ENCODE measurements at places on chromosomes 12 and 14. TPM values are rescaled to one million over a fixed set of nuclear protein-coding genes. Genes with fewer than 3 reads are reported as not detected.

- no peaks in the 10 kb centered on the region for H3K27me3 ChIP-seq
- no peak for DNase-seq
- no peaks in the 10 kb centered on the region for H3K4me1 ChIP-seq
These were observed 14.1 kb downstream of the CMAS start for GRCh38 chr12:22059976-22060647.

DNA sequence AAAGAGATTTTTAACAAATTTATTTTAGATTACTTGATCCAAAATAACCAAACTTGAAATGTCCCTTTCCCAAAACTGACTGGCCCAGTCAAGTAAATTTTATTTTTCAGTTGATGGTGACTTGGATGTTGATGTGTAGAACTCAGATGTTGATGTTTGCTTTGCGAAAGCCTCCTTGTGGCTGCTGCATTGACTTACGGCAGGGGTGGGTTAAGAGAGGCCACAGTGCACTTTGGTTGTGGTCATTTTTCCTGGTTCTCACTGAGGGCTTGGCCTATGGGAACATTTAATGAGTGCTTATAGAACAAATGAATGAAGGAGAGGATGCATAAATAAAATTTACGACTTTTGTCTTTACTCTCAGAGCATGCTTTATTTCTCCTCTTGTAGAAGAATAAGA lies 52.6 kb downstream of the SLCO1B3 start:
- H3K4me1 ChIP-seq: no peaks in the 10 kb centered on the region
- DNase-seq: no peak
- H3K36me3 ChIP-seq: no peaks in the 10 kb centered on the region
- no peaks in the 10 kb centered on the region for H3K27me3 ChIP-seq

- H3K27ac ChIP-seq: no peak overlapping the region
- H3K4me3 ChIP-seq: no peak overlapping the region
- H3K4me1 ChIP-seq: no peaks in the 10 kb centered on the region
- no peaks in the 10 kb centered on the region for H3K27me3 ChIP-seq
These were observed 38.4 kb downstream of the EEA1 start for GRCh38 chr12:92890601-92891106.

DNA sequence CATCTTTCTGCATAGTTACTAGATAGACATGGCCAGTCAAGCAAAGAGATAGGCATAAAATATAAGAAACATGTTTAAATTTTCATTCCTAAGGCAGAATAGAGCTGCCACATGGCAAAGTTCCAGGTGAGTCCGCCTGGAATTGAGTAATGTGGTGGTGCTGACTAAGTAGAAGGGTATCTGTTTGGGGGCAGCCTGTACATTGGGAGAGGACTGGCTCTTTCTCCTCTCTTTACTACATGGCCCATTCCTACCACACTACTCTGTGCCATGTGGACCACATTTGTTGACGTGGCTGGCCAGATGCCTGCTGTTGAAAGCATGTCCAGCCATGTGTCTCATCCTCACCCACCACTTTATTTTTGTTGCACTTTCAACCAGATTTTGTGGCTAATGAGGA lies 354.0 kb downstream of the ETNK1 start:
- no peaks in the 10 kb centered on the region for H3K27me3 ChIP-seq
- no peak overlapping the region for H3K4me3 ChIP-seq
- H3K36me3 ChIP-seq: no peaks in the 10 kb centered on the region
- H3K4me1 ChIP-seq: no peaks in the 10 kb centered on the region

DNA sequence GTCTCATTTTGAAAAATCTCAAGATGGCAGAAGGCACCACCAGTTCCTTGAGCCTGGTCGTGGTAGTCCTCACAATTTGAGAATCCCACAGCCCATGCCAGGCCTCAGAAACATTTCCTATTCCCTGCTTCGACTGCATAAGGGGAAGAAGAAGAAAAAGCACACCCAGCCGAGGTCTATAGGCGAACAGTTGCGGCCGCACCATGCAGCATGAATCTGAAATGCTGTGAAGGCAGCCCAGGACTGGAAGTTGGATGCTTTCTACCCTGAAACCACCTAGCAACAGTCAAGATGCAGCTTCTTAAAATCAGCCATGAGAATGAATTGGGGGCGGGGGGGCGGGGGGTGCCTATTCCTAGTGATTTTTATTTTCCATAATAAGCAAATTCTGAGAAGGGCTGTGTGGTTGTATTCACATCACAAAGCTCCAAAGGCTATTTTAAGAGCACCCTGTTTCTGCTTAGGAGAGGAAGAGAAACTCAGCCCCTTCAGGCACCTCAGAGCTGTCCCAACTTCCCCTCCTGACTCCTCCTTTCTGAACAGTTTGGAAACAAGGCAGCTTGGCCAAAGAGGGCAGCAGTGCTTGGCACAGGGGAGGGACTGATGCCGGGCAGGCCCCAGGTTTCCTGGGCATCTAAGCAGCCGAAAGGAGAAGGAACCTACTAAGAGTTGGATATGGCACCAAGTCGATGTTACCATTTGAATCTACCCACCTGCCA lies 172.5 kb upstream of the FOXN3 start:
- H3K4me3 ChIP-seq: no peak overlapping the region
- no peaks in the 10 kb centered on the region for H3K27me3 ChIP-seq
- H3K36me3 ChIP-seq: no peaks in the 10 kb centered on the region
- DNase-seq: no peak
- no peak overlapping the region for H3K27ac ChIP-seq
- H3K4me1 ChIP-seq: no peaks in the 10 kb centered on the region

CCER1 gene
- total RNA-seq: not detected

RNASE3 gene
- total RNA-seq: 0.59 TPM

GRCh38 chr12:32145096-32145495 lies 38.4 kb downstream of the BICD1 start:
- H3K27ac ChIP-seq: no peak overlapping the region
- H3K27me3 ChIP-seq: no peaks in the 10 kb centered on the region
- H3K36me3 ChIP-seq: no peaks in the 10 kb centered on the region

- H3K4me1 ChIP-seq: no peaks in the 10 kb centered on the region
- H3K36me3 ChIP-seq: no peaks in the 10 kb centered on the region
- H3K27me3 ChIP-seq: no peaks in the 10 kb centered on the region
- no peak overlapping the region for H3K4me3 ChIP-seq
- H3K27ac ChIP-seq: no peak overlapping the region
These were observed 116.2 kb downstream of the NUAK1 start for GRCh38 chr12:106022568-106023012.

TAS2R30 gene
- 0.44 TPM for total RNA-seq

GRCh38 chr12:14111230-14111865 lies 129.9 kb upstream of the GRIN2B start:
- no peaks in the 10 kb centered on the region for H3K36me3 ChIP-seq
- DNase-seq: no peak
- no peaks in the 10 kb centered on the region for H3K27me3 ChIP-seq
- no peak overlapping the region for H3K27ac ChIP-seq

- no peak overlapping the region for H3K4me3 ChIP-seq
- H3K27me3 ChIP-seq: no peaks in the 10 kb centered on the region
- DNase-seq: no peak
- H3K27ac ChIP-seq: no peak overlapping the region
- H3K36me3 ChIP-seq: no peaks in the 10 kb centered on the region
These were observed 297.2 kb downstream of the ADGRD1 start for GRCh38 chr12:131250951-131251315.

GRCh38 chr14:64541261-64541971 lies 875 bp downstream of the HSPA2 start:
- no peak overlapping the region for H3K27ac ChIP-seq
- H3K36me3 ChIP-seq: no peaks in the 10 kb centered on the region
- H3K4me1 ChIP-seq: peaks cover 29% of the 10 kb centered on the region
- H3K27me3 ChIP-seq: no peaks in the 10 kb centered on the region

KRT78 gene
- not detected for total RNA-seq

DNA sequence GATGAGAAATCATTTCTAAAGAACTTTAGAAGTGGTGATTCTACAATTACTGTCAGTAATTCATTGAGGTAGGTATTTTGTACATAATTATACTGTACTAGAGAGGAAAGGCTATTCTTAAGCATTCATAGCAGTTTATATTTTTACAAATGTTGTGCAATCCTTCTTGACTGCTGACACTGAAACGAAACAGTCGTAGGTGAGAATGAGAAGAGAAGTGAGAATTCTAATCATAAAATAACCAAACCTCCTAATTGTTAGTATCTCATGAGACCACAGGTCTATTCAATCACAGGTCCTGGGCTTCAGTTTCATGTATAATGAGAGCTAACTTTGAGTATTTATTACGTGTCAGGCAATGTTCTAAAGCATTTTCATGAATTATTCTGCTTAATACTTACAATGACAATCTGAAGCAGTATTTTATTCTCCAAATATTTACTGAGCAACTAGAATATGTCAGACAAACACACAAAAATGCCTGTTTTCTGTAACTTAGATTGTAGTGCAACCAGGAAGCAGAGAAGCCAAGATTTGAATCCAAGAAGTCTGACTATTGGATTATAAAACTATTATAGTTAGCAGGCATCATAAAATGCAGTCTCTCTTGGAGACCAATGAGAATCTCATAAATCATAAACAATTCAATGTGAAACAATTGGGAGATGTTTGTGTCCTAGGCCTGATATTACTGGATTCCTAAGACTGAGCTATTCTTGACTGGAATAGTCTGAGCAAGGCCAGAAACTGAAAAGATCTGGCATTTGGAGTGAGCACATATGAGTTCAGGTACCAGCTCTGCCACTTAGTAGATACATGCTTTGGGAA lies 24.3 kb downstream of the RERG start:
- H3K36me3 ChIP-seq: no peaks in the 10 kb centered on the region
- H3K4me1 ChIP-seq: peaks cover 4% of the 10 kb centered on the region
- H3K27ac ChIP-seq: peak overlapping the region; percentile 42
- DNase-seq: no peak
- H3K27me3 ChIP-seq: no peaks in the 10 kb centered on the region
- H3K4me3 ChIP-seq: no peak overlapping the region

LRRC10 gene
- 32.4 TPM for total RNA-seq

DNA sequence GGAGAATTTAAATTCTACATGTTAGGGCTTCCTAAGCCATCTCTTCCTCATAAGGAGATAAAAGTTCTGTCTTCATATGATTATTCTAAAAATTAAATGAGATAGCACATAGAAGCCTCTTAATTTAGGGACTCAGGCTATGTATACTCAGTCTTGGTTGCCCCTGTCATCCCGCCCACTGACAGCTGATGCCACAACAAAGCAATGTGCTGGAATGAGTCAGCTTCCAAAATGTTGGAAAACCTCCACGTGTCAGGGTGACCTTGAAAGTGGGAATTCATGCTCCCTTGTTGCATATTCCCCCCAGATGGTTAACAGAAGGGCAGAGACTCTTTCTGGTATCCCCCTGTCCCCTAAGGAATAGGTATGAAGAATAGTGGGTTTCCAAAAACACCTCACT lies 238.0 kb upstream of the DDHD1 start:
- H3K27ac ChIP-seq: no peak overlapping the region
- H3K4me3 ChIP-seq: no peak overlapping the region
- H3K36me3 ChIP-seq: no peaks in the 10 kb centered on the region
- DNase-seq: no peak
- H3K4me1 ChIP-seq: no peaks in the 10 kb centered on the region

GRCh38 chr14:89615421-89615820 lies 198.4 kb upstream of the FOXN3 start:
- no peak overlapping the region for H3K4me3 ChIP-seq
- DNase-seq: no peak
- no peak overlapping the region for H3K27ac ChIP-seq
- H3K36me3 ChIP-seq: no peaks in the 10 kb centered on the region
- no peaks in the 10 kb centered on the region for H3K4me1 ChIP-seq

- H3K4me1 ChIP-seq: no peaks in the 10 kb centered on the region
- H3K36me3 ChIP-seq: no peaks in the 10 kb centered on the region
- DNase-seq: no peak
- H3K27me3 ChIP-seq: no peaks in the 10 kb centered on the region
These were observed 85.0 kb downstream of the IPO8 start for GRCh38 chr12:30610718-30611117.

DNA sequence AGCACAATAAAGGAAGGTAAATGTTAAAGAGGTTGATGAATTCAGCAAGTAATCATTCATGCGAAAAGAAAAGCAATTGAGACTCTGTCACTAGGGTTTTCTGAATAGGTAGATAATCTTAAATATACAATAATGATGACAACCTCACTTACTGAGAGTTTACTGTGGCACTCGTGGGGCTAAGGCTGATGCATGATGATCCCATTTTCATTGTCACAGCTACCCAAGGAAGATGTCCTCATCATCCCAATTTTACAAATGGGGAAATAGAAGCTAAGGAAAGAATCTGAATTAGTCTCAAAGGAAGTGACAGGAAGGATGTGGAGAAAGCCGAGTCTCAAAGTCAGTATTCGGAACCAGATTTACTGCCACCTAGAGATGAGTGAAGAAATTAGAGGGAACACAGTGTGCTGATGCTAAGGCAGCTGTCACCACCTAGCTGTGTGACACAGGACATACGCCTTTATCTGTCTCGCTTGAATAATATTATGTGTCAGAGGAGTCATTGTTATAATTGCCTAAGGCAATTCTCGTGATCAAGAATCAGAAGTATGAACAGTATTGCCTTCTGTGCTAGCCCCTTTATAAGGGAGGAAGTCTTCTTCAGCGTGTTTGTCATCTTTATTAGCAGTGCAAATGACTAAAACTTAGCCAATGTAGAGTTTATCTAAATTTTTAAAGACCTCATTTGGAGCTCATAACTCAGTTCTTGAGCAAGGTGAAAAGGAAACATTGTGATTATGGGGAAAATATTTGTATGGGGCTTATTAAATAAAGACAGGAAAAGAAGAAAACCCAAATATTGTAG lies 63.2 kb downstream of the ERGIC2 start:
- peak; percentile 66 for DNase-seq
- H3K27ac ChIP-seq: peak overlapping the region; percentile 50
- peak overlapping the region; percentile 13 for H3K4me3 ChIP-seq
- H3K27me3 ChIP-seq: no peaks in the 10 kb centered on the region
- no peaks in the 10 kb centered on the region for H3K36me3 ChIP-seq
- H3K4me1 ChIP-seq: no peaks in the 10 kb centered on the region

DNA sequence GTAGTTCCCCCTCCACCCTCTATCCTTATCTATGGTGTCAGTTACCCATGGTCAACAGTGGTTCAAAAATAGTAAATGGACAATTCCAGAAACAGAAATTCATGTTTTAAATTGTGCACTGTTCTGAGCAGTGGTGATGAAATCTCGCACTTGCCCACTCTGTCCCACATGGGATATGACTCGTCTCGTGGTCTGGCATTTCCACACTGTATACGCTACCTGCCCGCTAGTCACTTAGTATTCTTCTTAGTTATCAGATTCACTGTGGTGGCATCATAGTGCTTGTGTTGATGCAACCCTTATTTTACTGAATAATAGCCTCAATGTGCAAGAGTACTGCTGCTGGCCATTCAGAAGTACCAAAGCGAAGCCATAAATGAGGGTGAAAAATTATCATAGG lies 507.0 kb downstream of the SNAPC1 start:
- no peak for DNase-seq
- H3K4me1 ChIP-seq: no peaks in the 10 kb centered on the region
- no peaks in the 10 kb centered on the region for H3K27me3 ChIP-seq
- H3K4me3 ChIP-seq: no peak overlapping the region
- H3K27ac ChIP-seq: no peak overlapping the region
- no peaks in the 10 kb centered on the region for H3K36me3 ChIP-seq

CACNA1C gene
- total RNA-seq: 83.1 TPM
